ENCODE measurements at places on chromosomes 4 and X.

DNA sequence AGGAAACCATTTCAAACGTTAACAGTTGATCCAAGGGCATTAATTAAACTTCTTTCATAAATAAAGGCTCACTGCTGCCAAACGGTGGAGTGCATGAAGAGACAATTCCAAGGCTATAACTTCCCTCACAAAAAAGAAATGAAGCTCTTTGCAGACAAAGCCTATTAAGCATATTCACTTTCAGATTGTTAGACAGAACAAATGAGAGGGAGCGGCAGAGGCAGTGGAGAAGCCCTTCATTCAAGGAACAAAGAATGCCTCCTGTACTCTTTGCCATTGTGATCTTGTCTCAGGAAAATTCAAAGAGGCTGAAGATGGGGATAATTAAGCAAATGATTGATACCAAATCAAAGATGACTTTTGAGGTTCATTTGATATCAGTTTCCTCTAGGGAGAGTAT is 370.5 kb upstream of the FAT1 start:
- DNase-seq, result no peak

DNA sequence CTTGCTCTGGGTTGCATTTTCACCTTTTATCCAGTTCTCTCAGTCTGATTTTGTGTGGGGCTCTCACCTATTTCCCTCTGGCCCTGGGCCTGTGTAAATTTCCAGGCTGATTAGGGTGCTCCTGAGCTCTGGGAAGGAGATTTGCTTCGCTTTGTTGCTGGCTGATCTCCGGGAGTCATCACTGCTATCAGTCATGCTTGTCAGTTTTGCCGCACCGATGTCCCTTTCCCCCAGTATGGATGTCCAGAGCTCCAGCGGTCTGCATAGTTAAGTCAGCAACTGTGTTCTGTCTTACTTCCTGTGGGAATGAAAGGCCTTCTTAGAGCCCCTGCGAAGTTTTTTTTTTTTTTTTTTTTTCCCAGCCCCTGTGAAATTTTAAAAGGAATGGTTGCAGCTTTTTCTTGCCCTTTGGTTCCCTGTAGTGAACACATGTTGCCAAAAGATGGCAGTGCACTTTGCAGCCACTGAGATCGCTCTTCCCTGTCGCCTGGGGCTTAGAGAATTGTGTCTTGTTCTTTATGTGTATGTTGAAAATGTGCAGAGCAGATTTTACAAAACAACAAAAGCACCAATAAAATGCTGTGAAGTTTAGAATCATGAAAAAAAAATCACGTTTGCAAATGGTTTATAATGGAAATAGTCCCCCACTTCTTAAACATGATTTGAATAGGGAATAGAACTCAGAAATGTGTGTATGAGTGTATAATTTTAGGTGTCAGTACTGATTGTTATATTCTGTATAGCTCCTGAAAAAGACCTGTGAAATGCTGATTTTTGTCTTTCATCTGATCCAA is 109.1 kb upstream of the SLC4A4 start:
- DNase-seq, result no peak

DNA sequence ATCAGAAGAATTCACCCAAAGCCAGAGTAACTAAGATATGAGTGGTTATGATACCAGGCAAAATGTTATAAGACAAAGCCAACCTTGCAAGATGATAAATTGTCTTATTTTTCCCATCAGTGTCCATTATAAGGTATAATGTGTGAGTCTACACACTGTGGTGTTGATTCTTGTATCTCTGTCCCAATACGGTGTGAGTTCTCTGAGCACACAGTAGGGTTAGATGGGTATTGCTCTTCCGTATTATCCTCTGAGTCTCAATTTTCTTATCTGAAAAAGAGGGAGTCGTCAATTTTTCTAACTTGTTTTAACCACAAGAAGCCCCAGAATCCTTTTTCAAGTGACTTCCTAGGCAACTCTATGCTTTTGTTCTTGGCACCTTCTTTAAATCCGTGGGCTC is 69.9 kb downstream of the HMGB2 start:
- no peak for DNase-seq

DNA sequence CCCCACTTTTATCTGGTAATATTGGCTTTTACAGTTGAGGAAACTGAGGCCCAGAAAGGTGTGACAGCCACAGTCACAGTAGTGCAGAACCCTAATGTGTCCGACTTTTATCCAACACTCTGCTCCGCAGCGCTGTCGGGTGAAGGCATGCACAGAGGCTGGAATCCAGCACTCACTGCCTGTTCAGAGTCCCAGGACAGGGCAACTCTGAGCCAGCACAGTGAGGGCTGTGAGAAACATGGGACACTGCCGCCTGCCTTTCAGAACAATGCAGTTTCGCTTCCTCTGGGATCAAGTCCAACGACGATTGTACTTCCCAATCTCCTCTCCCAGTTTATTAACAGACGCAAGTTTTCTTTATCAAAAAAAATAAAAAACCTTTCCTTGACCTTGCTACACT is 41.9 kb upstream of the PDGFRA start:
- no peak for DNase-seq

- DNase-seq, result no peak
Measured at GRCh38 chrX:13620207-13620606, 32.7 kb upstream of the TCEANC start.

- peak; percentile 23 for DNase-seq
Measured at GRCh38 chrX:11239230-11239629, 54.0 kb upstream of the AMELX start.

DNA sequence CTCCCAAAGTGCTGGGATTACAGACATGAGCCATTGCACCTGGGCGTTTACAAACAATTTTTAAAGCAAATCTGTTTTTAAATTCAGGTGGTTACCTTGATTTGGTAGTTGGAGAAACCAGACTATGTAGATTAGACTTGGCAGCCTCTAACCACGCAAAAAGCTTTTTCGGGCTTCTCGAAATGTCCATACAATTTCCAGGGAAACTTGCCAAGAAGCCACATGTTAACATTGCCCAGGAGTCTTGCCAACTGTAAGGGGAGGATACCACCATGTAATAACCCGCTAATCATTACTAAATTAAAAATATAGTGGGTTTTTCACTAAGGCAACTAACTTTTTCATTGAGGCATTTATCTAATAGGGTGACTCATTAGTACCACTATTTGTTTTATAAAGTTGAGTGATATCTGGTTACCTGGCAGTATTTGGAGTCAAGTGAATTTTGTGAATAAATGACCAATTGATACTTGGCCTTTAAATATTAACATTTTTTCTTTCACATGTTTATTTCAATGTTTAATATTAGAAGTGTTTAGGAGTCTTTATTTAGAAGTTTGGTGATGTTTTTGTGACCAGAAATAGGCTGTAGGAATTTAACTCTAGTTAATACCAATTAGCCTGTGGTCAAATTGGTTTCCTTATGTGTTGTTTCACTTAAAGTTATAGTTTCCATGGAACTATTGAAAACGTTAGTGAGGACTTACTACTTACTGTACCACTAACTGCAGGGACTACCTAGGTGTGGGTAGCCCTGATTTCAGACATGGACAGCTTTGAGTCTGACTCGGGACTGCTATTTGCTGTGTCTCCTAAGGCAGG is 61.3 kb downstream of the CLDN34 start:
- no peak for DNase-seq

DNA sequence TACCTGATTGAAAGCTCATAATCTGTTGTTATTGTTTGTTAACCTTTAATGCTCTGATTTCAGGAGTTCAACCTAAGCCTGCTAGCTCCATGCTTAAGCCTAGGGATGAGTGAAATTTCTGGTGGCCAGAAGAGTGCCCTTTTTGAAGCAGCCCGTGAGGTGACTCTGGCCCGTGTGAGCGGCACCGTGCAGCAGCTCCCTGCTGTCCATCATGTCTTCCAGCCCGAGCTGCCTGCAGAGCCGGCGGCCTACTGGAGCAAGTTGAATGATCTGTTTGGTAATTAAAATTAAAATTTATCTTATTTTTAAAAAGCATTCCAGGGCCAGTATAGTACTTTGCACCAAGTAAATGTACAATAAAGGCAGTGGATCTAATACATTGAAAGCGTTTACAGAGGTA is 37.1 kb upstream of the MSANTD1 start:
- DNase-seq, result no peak

GRCh38 chr4:175054980-175055379 is 136.8 kb downstream of the ADAM29 start:
- DNase-seq, result no peak

GRCh38 chrX:96211953-96212352 is 472.7 kb upstream of the DIAPH2 start:
- DNase-seq, result no peak

DNA sequence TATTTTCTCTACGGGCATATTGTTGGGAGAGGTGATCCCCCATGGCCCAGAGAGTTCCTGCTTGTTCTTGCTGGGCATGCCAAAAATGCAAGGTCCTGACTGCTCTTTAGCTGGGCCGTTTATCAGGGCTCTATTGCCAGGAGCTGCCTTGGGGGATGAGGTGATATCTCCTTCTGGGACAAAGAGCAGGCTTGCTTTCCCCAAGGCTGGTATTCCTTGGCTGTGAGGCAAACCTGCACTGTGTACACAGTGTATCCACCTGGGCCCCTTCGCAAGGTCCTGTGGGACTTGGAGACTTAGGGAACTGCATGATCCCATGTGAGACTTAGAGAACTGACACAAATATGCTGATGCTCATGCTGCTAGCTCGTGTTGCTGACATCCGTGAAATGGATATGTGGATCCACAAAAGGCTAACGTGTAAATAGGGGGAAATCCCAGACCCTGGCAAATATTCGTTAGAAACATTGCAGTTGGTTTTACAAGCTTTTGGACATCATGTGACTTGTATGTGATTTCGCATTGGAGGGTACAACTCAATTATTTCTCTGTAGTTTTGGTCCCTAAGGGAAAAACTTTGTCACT is 24.4 kb upstream of the ZFX start:
- DNase-seq, result no peak

GRCh38 chr4:29578329-29578728 is 1141.8 kb upstream of the PCDH7 start:
- no peak for DNase-seq

DNA sequence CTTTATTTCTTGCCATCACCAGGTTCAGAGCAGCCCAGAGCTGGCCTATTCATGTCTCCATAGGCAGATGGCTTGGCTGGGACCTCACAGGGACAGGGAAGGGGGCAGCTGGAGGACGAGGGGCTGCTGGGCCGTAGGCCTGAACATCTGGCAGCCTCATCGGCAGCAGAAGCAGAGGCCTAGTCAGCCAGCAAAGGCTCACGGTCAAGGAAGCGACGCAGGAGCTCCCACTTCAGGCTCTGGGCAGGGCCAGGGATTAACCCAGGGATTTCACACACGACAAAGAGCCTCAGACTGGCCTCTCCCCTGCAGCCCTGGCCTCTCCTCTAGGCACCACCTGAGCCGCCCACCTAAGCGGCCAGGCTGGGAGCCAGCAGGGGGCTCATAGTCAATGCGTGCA is 46.0 kb upstream of the MAN2B2 start:
- no peak for DNase-seq

DNA sequence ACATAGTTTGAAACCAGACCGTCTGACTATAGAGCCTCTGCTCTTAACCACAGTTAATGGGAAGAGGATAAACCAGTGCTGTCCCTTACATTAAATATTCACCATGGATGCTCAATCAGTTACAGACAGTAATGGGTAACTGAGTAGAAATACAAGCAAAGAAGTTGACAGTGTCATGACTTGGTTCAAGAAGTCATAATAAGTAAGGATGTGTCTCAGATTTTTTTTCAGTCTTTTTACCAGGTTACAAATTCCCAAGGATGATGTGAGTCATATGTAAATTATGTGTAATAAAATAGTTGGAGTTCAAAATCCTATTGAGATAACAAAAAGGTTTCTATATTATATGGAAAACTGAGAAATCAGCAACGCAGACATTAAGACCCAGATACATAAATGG is 31.1 kb downstream of the ZCCHC4 start:
- DNase-seq, result no peak

DNA sequence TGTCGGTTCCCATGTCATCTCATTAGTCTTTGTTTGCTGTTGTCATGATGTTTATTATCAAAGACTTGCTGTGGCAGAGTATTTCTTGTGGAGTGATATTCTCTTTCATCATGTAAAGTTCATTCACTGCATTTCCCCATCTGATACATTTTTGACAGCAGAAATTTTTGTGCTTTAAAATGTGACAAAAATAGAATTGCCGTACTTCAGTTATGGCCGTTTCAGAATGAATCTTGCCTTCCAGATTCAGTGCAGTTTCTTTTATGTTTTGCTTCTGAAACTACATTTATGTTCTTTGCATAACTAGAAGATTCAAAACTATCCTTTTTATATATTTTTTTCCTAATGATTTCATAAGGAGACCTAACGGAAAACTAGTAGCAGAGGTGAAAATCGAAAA is 10.0 kb downstream of the CSTF2 start:
- DNase-seq, result no peak

- no peak for DNase-seq
Measured at GRCh38 chrX:108025954-108026600, 18.8 kb upstream of the VSIG1 start.

GRCh38 chr4:38365748-38366310 is 298.2 kb upstream of the KLF3 start:
- no peak for DNase-seq

- no peak for DNase-seq
Measured at GRCh38 chr4:101156619-101157310, 190.6 kb downstream of the PPP3CA start.

- DNase-seq, result no peak
Measured at GRCh38 chrX:129741880-129742758, 3.3 kb downstream of the XPNPEP2 start.

GRCh38 chrX:7941390-7942042 is 14.3 kb upstream of the PNPLA4 start:
- DNase-seq, result no peak

GRCh38 chr4:1980561-1981041 is 28.2 kb downstream of the NELFA start:
- DNase-seq, result no peak

DNA sequence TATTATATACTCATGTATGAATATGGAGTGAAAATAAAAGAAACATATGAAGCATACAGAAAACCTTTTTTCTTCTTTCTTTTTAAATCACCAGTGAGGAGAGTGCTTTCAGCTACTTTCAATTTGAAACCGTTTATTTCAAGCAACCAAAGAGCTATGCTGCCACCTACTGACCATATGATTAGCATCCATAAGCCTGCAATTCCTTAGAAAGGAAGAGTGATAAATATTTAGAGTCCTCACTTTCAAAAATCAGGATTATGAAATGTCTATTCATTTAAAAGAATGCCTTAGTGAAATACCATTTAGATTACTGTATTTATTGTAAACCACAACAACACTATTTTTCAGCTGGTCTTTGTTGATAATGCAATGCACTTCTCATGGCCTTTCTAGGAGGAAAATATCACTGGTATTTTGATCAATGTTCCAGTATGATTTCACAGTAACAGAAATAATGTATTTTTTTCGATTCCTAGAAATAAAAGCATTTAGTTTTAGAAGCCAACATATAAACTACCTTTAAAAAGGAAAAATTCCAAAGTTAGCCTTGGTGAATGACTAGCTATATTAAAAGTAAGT is 667.6 kb downstream of the PCDH18 start:
- peak; percentile 9 for DNase-seq

- DNase-seq, result no peak
Measured at GRCh38 chr4:6956434-6957147, 47.0 kb downstream of the TBC1D14 start.

- no peak for DNase-seq
Measured at GRCh38 chr4:8380511-8381415, 59.8 kb downstream of the ACOX3 start.

- DNase-seq, result no peak
Measured at GRCh38 chr4:115491686-115492085, 378.3 kb upstream of the NDST4 start.
